ENCODE measurements at places on chromosomes 1 and 21. TPM values are rescaled to one million over a fixed set of nuclear protein-coding genes. Genes with fewer than 3 reads are reported as not detected.

DNA sequence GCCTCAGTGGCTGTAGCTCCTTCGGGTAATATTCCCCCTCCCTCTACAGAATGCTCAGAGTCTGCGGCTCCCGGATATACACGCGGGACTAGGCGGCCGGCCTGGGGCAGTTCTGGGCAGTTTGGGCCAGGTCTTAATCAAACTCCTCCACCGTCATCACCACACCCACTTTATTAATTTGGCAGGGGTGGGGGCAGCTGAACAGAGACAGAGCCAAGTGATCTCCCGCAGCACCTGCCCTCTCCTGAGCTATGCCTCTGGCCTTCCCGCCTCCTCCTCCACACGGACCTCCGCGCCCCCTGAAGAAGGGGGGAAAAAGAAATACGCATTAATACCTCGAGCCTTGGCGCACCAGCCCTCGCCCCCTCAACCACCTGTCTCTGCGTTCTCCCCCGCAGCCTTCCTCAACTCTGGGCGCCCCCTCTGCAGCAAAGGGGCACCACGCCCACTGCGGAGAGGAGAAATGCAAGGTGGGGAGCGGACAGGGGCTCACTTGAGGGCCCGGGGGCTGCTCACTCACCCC lies 42.6 kb downstream of the CD34 start:
- H3K36me3 ChIP-seq = peaks cover 6% of the 10 kb centered on the region
- H3K4me1 ChIP-seq = peaks cover 20% of the 10 kb centered on the region
- H3K4me3 ChIP-seq = peak overlapping the region; percentile 92
- no peaks in the 10 kb centered on the region for H3K27me3 ChIP-seq
- DNase-seq = no peak
- H3K27ac ChIP-seq = peak overlapping the region; percentile 49

- no peaks in the 10 kb centered on the region for H3K27me3 ChIP-seq
- DNase-seq = no peak
- no peak overlapping the region for H3K4me3 ChIP-seq
- no peaks in the 10 kb centered on the region for H3K36me3 ChIP-seq
- no peak overlapping the region for H3K27ac ChIP-seq
These were observed 75.9 kb upstream of the IFFO2 start for GRCh38 chr1:19032413-19032695.

GRCh38 chr1:8040586-8040985 lies 14.5 kb upstream of the ERRFI1 start:
- H3K27ac ChIP-seq = peak overlapping the region; percentile 96
- no peaks in the 10 kb centered on the region for H3K27me3 ChIP-seq
- H3K36me3 ChIP-seq = no peaks in the 10 kb centered on the region
- DNase-seq = peak; percentile 99
- H3K4me3 ChIP-seq = no peak overlapping the region

DNA sequence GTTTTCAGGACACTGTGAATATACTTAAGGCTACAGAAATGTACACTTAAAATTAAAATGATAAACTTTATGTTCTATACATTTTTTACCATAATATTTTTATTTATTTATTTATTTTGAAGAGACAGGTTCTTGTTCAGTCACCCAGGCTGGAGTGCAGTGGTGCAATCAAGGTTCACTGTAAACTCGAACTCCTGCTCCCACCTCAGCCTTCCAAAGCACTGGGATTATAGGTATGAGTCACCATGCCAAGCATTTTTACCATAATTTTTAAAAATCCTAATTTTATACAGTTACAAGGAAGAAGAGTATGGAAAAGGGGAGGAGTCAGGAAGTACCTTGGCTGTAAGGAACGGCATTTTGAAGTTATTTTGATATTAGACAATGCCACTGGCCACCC lies 23.6 kb upstream of the ANGPTL3 start:
- no peak overlapping the region for H3K4me3 ChIP-seq
- DNase-seq = no peak
- H3K27me3 ChIP-seq = no peaks in the 10 kb centered on the region
- H3K4me1 ChIP-seq = no peaks in the 10 kb centered on the region

- no peak overlapping the region for H3K4me3 ChIP-seq
- H3K27ac ChIP-seq = no peak overlapping the region
- no peaks in the 10 kb centered on the region for H3K4me1 ChIP-seq
- no peaks in the 10 kb centered on the region for H3K36me3 ChIP-seq
- peaks cover 28% of the 10 kb centered on the region for H3K27me3 ChIP-seq
These were observed 60.0 kb upstream of the TNR start for GRCh38 chr1:175803413-175803812.

DNA sequence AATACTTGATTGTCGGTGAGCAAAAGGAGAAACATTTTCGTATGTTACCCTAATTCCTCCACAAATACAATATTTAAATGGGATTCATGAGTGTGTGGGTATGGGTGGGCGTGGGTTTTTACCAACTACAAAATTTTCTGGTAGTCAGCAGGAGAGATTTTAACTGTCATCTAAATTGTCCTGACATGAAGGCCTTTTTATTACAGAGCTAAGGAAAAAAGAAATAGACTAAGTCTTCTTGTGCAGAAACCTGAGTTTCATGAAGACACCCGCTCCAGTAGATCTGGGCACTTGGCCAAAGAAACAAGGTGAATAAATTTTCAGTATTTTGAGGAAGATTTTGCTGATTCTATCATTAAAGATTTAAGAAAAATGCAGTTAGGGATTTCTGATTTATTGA lies 752 bp downstream of the RGS18 start:
- no peak overlapping the region for H3K4me3 ChIP-seq
- H3K27me3 ChIP-seq = no peaks in the 10 kb centered on the region
- DNase-seq = no peak
- H3K36me3 ChIP-seq = no peaks in the 10 kb centered on the region
- no peak overlapping the region for H3K27ac ChIP-seq

DNA sequence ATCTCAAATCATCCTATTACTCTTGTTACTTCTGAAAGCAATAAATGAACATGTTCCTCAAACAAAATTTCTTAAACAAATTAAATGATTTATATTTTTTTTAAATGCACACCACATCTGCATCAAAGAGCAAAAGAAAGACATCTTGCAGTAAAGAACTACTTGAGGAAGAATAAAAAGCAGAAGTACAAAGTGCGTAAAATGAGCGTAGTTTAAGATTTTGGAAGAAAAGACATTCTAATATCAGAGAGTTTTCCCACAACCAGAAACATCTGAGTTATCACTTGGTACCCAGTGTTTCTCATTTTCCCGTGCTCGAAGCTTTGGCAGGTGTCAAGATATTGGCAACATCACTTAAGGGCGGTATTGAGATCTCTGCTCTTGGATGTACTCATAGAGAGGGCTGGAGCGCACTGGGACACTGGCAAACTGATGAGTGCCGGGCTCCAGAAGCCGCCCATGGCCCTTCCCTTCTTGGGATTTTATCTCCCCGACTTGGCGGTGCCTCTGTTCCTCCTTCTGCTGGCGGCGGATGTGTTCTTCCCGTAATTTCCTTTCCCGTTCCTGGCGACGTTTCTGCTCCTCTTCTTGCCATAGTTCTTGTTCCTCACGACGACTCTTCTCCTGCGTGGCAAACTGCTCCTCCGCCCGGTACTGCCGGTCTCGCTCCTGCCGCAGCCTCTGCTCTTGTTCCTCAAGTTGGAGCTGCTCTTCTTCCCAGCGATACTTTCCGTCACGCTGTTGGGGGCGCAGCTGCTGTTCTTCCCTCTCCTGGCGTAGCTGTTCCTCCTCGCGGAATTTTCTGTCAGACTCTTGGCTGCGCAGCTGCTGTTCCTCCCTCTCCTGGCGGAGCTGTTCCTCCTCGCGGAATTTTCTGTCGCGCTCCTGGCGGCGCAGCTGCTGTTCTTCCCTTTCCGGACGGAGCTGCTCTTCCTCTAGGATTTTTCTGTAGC lies 7.9 kb downstream of the TCHH start:
- H3K27ac ChIP-seq = peak overlapping the region; percentile 28
- H3K27me3 ChIP-seq = peaks cover 52% of the 10 kb centered on the region
- H3K4me1 ChIP-seq = peaks cover 50% of the 10 kb centered on the region
- peak; percentile 68 for DNase-seq
- no peaks in the 10 kb centered on the region for H3K36me3 ChIP-seq

GRCh38 chr1:70376196-70376595 lies 21.7 kb upstream of the ANKRD13C start:
- DNase-seq = no peak
- no peaks in the 10 kb centered on the region for H3K36me3 ChIP-seq
- peaks cover 8% of the 10 kb centered on the region for H3K4me1 ChIP-seq
- H3K27me3 ChIP-seq = no peaks in the 10 kb centered on the region
- H3K27ac ChIP-seq = no peak overlapping the region

DNA sequence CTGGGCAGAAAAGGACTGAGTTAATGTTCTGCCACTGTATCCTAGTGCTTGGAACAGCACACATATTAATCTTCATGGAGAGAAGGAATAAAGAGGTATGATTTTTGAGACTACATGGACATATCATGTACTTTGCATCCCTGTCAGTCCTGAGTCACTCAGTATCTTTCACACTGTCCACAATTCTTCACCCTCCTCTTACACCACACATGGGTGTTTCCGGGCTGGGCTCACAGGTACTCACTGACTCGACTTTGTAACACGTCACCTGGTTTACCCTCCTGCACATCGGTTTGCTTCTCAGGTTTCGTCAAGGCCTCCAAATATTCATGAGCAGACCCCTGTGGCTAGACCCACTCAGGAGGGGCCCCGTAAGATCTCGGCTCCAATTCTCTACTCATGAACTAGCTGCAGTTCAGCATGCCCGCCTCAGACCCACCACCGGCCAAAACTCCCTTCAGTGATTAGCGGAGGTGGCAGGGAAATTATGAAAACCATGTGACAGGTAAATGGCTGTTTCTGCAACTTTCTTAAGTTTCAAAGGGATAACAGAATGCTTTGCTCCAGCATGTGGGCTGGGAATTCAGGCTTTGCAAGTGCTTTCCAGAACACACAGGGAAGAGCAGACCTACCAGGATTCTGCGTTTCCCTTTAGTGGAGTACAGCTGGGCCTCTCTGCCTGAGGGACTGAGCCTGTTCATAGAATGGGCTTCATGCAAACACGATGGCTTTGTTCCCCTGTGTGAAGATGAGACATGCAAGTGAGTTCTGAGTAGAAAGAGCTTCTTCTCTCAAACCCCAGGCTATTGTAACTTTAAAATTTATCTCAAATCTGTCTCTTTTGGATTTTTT lies 31.3 kb upstream of the TRABD2B start:
- no peaks in the 10 kb centered on the region for H3K36me3 ChIP-seq
- H3K27me3 ChIP-seq = peaks cover 15% of the 10 kb centered on the region
- H3K4me3 ChIP-seq = no peak overlapping the region
- H3K27ac ChIP-seq = no peak overlapping the region
- H3K4me1 ChIP-seq = no peaks in the 10 kb centered on the region
- no peak for DNase-seq

GRCh38 chr1:44485229-44485933 lies 80.3 kb downstream of the RNF220 start:
- no peak overlapping the region for H3K4me3 ChIP-seq
- no peaks in the 10 kb centered on the region for H3K27me3 ChIP-seq
- no peak overlapping the region for H3K27ac ChIP-seq
- no peak for DNase-seq
- peaks cover 4% of the 10 kb centered on the region for H3K4me1 ChIP-seq

DNA sequence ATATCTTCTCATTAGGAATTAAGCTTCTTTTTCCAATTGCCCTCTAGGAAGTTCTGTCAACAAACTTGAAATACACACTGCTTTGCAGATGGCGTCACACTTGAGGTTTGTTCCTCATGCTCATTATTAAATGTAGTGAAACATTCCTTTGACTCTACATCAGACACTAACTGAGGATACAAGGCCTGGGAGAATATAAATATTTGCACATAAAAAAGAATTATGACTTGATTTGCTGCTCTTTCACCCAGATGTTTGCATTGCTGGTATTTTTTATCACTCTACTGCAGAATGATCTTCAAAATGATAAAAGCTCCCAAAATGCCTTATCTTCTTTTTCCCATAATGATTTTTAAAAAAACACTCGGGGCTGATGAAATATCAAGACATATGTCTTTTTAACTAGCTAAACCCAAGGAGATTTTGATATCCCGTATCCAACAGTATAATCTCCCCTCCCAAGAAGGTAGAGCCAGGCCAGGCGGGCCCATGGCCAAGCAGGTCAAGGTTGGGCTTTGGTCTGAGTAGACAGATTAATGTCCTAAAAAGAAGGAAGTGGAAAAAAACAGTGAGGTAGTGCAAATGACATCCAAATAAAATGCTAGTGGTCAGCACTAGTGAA lies 264.6 kb downstream of the HHIPL2 start:
- peaks cover 9% of the 10 kb centered on the region for H3K4me1 ChIP-seq
- no peak for DNase-seq
- no peaks in the 10 kb centered on the region for H3K27me3 ChIP-seq
- no peak overlapping the region for H3K27ac ChIP-seq
- no peak overlapping the region for H3K4me3 ChIP-seq

DNA sequence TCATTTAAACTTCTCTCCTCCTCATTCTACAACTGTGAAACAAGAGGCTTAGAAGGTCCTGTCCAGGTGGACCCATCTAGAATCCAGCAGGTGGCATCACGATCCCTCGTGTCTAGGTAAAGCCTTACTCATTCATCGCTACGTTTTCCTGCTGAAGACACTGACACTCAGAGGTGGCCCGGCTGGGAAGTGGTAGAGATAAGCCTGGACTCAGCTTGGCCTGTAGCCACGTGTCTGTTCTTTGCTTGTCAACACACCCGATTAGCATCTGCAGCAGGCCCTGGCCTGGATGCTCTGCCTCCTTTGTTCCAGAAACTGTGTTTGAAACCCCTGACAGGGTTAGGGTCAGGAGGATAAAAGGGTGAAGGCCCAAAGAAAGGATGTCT lies 43.4 kb downstream of the PARP1 start:
- H3K4me3 ChIP-seq = no peak overlapping the region
- DNase-seq = no peak
- H3K36me3 ChIP-seq = peaks cover 55% of the 10 kb centered on the region
- H3K27ac ChIP-seq = no peak overlapping the region
- no peaks in the 10 kb centered on the region for H3K27me3 ChIP-seq

DNA sequence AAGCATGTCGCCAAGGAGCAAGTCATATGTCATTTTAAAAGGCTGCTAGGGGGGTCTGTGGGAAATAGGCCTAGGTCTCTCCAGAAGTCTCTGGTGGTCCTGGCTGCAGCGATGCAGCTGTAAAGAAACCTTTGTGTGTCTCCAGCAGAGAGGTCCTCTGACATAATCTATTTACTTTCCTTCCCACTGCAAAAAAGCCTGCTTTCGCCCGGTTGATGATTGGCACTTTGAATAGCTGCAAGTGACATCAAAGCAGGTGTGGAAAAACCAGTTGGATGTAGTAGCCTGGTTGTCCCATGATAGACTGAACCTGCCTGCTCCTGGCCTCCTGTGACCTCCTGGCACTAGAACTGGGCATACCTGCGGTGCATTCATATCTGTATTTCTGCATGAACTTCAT lies 13.8 kb downstream of the RASSF5 start:
- no peak for DNase-seq
- no peaks in the 10 kb centered on the region for H3K36me3 ChIP-seq
- no peak overlapping the region for H3K4me3 ChIP-seq

Gene NBPF4
- total RNA-seq = not detected

Gene LCE2C
- total RNA-seq = not detected

Gene ICOSLG
- 4.7 TPM for total RNA-seq

Gene LCE1B
- total RNA-seq = not detected

Gene TSPAN2
- total RNA-seq = 0.98 TPM

Gene CD160
- not detected for total RNA-seq

Gene TOMM40L
- 9.8 TPM for total RNA-seq

Gene STK40
- 33.9 TPM for total RNA-seq

Gene GALE
- total RNA-seq = 114 TPM

Gene LCE1D
- total RNA-seq = not detected

Gene AIM2
- not detected for total RNA-seq

Gene COL8A2
- 0.05 TPM for total RNA-seq

Gene NCF2
- 0.25 TPM for total RNA-seq

Gene MAP1LC3C
- total RNA-seq = not detected

Gene BLZF1
- 19.6 TPM for total RNA-seq

Measured in HCT116 (cell line).